ENCODE measurements at places on chromosomes 6 and 20.

DNA sequence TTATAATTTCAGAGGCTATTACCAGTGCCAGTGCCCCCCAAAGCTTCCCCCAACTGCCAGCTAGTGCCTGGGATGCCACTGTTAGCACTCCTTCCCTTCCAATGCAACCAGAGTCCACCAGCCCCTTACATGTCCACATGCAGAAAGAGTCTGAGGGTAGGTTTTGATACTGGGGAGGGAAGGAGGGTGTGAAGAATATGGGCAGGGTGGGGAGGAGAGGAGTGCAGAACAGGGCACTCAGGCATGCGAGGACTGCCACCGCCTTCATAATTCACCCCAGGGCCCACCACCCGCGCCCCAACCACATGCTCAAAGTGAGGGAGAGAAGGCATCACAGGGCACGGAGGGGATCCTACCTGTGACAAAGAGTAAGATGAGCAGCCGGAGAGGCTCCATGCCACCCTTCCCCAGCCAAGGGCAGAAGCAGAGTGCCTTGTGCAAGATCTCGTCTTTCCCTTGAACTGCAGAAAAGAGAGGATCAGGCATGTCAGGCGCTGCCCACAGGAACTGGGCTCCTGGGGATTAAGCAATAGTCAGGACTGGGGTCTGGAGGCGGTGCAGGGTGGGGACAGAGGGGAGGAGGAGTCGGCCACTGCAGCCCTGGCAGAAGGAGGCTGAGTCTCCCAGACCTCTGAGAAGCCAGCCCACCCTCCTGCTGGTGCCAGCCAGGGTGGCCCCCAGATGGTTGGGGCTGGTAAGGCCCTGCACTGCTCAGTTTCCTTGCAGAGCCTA, at the start of gene TREM2:
TREM2 (minus strand) TSS at position 430 of the 732 bp plus-strand sequence; CDS start at position 396, 34 bp downstream.
- DNase-seq = no peak

DNA sequence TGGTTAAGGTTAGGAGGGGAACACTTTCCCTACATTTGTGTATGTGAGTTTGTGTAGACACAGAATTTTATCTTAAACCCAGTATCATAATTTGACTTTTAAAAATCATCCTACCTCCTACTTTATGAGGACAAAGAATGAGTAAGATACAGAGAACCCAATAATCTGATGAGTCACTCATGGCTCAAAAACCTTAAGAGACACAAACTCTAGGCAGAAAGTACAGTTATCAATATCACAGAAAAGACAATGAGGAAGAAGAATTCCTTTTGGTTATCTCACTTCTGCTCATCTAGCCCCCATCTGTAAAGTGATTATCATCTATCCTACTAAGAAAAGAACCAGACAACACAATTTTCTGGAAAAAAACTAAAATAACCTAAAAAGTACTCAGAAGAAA, 87.7 kb downstream of the EPB41L2 start:
- no peak for DNase-seq

GRCh38 chr20:61320691-61321425, 68.8 kb downstream of the CDH4 start:
- DNase-seq = no peak

DNA sequence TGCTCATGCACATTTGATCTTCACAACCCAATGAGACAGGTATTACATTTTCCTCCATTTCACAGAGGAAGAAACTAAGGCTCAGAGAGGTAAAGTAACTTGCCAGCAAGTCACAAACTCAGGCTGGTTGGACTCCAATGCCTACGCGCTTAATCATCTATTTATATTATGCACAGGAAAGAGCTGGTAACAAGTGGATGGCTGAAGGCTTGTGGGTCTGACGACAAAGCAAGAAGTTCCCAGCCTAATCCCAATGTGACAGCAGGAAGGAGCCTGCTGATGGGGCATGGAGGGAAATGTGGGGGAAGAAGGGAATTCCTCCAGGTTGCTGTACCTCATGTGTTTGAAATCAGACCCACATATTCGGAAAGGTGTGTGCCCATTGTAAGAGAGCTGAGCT, 3.9 kb downstream of the CDH22 start:
- no peak for DNase-seq

GRCh38 chr6:113357041-113357440, 500.1 kb upstream of the MARCKS start:
- no peak for DNase-seq

DNA sequence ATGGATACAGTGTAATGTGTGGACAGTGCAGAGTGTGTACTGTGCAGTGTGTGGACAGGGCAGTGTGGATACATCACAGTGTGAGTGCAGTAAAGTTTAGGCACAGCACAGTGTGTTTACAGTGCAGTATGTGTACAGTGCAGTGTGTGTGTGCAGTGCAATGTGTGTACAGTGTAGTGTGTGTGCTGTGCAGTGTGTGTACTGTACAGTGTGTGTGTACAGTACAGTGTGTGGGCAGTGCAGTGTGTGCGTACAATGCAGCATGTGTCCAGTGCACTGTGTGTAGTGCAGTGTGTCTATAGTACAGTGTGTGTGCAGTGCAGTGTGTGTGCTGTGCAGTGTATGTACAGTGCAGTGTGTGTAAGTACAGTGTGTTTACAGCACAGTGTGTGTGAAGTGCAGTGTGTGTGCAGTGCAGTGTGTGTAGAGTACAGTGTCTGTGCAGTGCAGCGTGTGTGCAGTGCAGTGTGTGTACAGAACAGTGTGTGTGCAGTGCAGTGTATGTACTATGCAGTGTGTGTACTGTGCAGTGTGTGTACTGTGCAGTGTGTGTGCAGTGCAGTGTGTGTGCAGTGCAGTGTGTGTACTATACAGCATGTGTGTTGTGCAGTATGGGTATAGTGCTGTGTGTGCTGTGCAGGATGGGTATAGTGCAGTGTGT, 385.2 kb downstream of the KIF16B start:
- DNase-seq = no peak

DNA sequence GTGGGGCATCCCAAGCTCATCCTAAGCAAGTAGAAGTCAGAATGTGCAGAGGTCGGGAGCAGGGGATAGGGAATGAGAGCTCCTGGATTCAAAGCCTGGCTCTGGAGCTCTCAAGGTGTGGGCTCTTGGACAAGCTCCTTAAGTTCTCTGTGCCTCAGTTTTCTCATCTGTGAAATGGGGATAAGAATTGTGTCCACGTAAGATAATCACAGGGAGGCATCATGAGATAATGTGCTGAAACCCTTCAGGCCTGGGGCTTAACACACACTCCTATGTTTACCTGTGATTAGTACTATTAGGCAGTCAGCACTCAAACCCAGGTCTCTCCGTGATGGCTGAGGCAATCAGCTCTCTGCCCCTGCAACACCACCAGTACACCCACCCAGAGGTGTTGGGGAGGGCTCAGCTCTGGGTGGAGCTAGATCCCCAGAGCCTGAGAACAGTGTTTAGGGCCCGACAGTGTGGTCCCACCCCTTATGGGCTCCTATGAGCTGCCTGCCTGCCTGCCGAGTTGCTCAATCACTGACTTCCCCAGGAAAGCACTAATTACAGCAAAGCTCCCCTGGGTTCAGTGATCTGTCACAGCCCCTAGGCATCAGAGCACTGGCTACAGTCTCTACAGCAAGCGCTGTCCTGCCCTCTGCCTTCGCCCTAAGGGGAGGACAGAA, 6.3 kb upstream of the SIRPA start:
- DNase-seq = no peak

- DNase-seq = no peak
Measured at GRCh38 chr6:89970072-89970471, 75.8 kb downstream of the GJA10 start.

DNA sequence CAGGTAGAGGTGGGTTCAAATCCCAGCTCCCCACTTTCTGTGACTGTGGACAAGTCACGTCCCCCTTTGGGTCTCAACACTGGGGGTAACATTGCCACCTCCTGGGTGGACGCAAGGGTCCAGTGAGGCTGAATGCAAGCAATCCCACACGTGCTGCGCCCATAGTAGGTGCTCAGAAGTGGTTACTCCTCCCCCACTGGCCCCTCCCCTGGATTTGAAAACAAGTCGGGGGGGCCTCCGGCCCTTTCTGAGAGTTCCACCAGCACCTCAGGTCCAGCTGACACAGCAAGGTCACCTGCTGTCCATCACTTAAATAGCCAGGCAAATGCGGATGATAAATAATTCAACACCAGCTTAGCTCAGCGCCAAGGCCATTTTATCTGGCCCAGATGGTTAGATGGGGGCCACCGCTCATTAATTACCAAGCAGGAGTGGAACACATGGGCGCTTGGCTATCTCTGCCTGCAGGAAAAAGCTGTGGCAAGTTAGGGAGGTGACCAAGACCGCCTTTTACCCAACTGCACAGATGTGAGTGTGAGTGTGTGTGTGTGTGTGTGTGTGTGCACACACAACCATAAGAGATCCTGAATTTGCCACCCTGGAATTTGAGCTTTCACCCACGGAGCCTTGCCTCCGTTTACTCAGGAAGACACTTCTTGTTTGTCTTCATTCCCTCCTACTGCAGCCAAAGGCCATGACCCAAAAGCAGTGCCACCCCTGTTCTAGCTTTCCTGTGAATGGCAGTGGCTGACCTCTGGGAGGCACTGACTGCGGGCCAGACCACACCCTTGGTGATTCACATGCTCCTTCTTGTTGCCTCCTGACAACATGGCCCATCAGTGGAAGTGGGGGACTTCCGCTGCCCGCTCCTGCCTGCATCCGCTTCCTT, 34.7 kb upstream of the KCNB1 start:
- DNase-seq = no peak

- no peak for DNase-seq
Measured at GRCh38 chr6:2378891-2379652, 133.7 kb upstream of the GMDS start.

DNA sequence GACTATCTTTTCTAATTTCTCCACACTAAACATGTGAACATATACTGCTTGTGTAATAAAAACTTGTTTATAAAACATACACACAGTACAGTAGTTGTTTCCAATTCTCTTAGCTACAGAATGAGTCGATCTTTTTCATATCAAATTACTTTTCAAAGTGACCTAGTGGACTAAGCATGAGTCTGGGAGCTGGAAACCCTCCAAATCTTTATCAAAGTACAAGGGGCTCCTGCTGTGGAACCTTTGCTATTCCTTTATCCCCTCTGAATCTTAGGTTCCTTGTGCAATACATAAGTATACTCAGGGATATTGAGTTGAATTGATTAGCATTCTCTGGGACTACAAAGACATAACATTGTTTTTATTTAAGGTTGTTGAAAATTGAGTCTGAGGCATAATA, 48.7 kb upstream of the TAB2 start:
- DNase-seq = no peak

GRCh38 chr6:4380881-4381281, 245.5 kb upstream of the ECI2 start:
- no peak for DNase-seq

Measured in stimulated activated CD8-positive, alpha-beta memory T cell treated with anti-CD3 and anti-CD28 coated beads, Interleukin-2, amount 100 ng/mL, for 1 hour (primary cell).